Activated T-cell treated with anti-CD3 and anti-CD28 coated beads for 24 hours (primary cell): ENCODE measurements at places on chromosomes 4 and X.

- no peak for DNase-seq
Measured at GRCh38 chr4:146842876-146843275, 102.8 kb downstream of the TTC29 start.

- DNase-seq: no peak
Measured at GRCh38 chr4:1783015-1783414, 10.1 kb upstream of the FGFR3 start.

DNA sequence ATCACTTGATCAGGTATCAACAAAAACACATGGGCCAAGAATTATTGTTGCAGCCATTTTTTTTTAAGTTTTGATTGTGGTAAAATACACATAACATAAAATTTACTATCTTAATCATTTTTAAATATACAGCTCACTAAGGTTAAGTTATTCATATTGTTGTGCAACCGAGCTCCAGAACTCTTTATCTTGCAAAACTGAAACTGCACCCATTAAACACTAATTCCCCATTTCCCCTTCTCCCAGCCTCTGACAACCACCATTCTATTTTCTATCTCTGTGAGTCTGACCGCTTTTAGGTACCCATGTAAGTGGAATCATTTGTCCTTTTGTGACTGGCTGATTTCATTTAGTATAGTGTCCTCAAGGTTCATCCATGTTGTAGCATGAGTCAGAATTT is 126.2 kb upstream of the NDP start:
- no peak for DNase-seq

- DNase-seq: no peak
Measured at GRCh38 chrX:1355131-1356046, 18.8 kb downstream of the IL3RA start.

- DNase-seq: no peak
Measured at GRCh38 chr4:94334962-94335361, 7.7 kb downstream of the HPGDS start.
